ENCODE measurements at places on chromosomes 5 and 9. TPM values are rescaled to one million over a fixed set of nuclear protein-coding genes. Genes with fewer than 3 reads are reported as not detected.

DNA sequence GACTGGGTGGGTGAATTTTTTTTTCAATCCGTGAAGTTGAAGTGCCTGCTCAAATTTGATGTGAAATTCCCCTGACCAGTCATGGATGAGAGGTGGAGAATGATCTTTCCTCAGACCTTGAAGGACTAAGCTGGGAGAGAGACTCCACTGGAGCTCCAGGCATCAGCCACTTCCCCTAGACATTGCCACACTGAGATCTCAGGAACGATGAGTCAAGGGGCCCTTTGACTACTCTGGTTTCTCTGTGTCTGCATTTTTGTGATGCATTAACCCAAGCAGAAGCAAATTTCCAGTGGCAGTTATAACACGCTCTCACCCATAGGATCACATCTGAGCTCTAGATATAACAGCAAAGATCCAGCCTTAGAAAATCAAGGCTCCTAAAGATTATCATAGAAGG lies 171.2 kb upstream of the KIF2A start:
- no peak for DNase-seq

DOCK8 gene
- polyA plus RNA-seq, result 15.8 TPM

GRCh38 chr5:39256477-39257235 lies 37.3 kb upstream of the FYB1 start:
- DNase-seq, result peak; percentile 17

DBH gene
- polyA plus RNA-seq, result 0.66 TPM

DNA sequence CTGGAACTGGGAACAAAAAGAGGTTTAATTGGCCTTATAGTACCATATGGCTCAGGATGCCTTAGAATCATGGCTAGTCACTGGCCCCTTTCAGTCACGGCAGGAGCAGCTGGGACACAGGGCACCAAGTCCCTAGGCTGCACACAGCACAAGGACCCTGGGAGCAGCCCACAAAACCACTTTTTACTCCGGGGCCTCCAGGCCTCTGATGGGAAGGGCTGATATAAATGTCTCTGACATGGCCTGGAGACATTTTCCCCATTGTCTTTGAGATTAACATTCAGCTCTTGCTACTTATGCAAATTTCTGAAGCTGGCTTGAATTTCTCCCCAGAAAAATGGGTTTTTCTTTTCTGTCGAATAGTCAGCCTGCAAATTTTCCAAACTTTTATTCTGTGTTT lies 1026.4 kb upstream of the COX7C start:
- no peak for DNase-seq

ENTREP1 gene
- polyA plus RNA-seq, result 7.3 TPM

DNA sequence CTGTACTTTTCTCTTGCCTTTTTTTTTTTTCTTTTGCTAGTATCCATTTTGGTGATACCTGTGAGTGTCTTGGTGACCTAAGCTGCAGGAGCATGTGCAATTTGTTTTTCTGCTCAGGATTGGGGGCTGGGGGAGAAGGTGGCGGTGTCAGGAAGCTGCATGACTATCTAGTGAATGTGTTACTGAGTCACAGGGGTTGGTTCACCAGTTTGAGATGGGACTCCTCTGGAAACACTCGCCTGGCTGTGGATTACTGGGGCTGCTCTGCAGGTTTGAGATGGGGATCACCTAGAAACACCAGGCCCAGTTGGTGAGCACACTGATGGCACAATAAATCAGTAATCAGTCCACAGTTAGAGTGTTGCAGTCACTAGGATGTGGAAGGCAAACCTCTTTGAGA lies 447.9 kb downstream of the SPATA31D1 start:
- no peak for DNase-seq

GRCh38 chr5:29960323-29960722 lies 1233.2 kb upstream of the CDH6 start:
- DNase-seq, result no peak

DNA sequence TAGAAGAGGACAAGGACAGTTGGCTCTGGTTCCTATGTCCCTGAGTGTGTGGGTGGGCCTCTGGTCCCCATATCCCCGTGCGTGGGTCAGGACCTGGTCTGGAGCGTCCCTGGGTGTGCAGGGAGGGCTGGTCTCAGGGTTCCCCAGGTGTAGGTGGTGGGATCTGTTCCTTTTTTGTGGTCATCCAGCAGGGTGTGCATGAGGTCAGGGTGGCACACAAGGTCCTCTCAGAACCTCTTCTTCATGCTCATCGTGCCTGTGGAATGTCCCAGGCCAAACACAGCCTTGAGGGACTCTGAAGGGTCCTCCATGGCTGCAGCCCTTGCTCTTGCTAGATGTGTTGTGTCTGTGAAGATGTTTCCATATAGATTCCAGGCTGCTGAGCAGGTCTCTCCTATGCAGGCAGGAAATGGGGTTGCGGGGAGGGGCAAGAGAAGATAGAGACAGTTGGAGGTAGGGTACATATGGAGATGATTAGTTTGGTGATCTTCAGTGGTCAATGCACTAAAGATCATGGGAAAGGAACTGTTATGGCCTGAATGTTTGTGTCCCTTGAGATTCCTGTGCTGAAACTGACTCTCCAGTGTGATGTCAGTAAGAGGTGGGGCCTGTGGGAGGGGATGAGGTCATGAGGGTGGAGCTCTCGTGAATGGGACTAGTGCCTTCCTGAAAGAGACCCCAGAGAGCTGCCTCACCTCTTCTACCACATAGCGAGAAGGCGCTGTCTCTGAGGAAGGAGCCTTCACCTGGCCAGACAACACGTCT lies 53.1 kb downstream of the NXNL2 start:
- DNase-seq, result no peak

- peak; percentile 29 for DNase-seq
These were observed at the start of gene SARDH for GRCh38 chr9:133737774-133738639. Gene SARDH, minus strand, starts transcription at chr9:133738352. Its CDS starts 4,179 bp downstream, at chr9:133734173.

DNA sequence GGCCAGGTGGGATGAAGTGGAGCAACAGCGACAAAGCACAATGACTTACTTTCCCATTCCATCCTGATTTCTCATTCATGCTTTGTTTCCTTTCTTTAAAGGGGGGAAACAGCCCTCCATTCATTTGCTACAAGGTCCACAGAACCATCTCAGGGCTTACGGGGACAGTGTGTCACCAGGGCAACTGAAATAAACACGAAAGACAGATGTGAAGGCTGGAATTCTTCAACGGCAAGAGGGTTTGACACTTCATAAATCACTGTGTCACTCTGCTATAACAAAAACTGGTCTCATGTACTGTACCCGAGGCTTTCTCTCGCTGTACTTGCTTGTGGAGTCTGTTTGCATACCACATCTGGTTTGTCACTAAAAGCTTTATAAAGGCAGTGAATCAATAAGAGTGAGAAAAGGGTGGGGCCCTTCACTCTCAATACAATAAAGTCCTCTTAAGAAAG lies 150.8 kb downstream of the EFNA5 start:
- no peak for DNase-seq

- no peak for DNase-seq
These were observed 28.6 kb downstream of the LAMC3 start for GRCh38 chr9:131037335-131038255.

GRCh38 chr5:53549792-53550191 lies 10.6 kb upstream of the NDUFS4 start:
- no peak for DNase-seq

DNA sequence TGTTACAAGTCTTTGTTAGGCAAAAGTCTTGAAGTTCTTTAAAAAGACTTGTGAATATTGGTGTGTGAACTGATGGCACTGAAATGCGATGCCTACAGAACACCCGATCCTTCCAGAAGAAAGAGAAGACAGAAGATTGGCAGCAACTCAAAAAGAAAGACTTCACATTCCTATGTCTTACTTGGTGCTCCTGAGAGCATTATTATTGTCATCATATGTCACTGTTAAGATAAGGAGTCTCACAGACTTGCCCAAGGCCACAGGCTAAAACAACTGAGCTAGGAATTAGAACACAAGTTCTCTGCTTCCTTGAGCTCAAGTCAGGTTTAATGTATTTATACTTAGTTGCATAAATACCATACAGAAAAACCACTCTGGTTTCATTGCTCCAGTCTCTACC lies 198.0 kb downstream of the PARP8 start:
- no peak for DNase-seq

- no peak for DNase-seq
These were observed 151.8 kb upstream of the SLC27A6 start for GRCh38 chr5:128813317-128814070.

GRCh38 chr5:133120156-133120750 lies 68.4 kb downstream of the HSPA4 start:
- no peak for DNase-seq

NME5 gene
- 2.8 TPM for polyA plus RNA-seq

SH3TC2 gene
- polyA plus RNA-seq, result 0.72 TPM

TXN gene
- 299 TPM for polyA plus RNA-seq

DNA sequence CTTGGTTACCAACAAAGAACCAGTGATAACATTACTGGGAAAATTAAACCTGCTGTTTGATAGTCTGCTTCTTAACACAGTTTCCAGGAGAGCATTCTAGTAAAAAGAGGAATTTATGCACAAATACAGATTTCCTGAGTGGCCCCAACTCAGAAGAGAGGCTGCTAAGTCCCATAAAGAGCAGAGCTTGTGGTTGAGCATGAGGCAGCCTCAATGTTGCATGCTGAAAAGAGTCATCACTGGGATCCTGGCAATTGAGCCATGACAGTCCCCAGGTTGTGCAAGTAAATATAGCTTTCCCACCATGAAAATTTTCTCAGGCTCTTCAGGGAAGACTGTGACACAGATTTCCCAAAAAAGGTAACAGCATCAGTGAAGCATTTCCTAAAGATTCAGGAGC lies 47.5 kb upstream of the ADRB2 start:
- DNase-seq, result no peak

DNA sequence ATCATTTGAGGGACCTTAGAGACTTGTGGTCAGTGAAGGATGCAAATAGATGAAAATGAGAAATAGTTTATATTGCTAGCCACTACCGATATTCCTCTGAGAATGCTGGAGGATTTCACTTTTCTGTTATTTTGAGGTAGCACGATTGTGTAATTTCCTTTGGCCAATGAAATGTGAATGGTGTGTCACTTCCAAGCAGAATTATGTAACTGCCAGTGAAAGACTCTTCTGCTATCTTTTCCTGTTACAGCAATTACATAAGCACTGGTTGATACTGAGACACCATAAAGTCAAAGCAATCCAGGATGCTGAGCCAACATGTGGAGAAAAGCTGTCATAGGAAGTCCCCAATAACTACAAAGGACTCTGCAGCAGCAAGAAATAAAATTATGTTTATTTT lies 3.6 kb upstream of the PCDHA2 start:
- DNase-seq, result no peak

Measured in large intestine (tissue), 12 donors.